ENCODE measurements at places on chromosomes 1 and 21. TPM values are rescaled to one million over a fixed set of nuclear protein-coding genes. Genes with fewer than 3 reads are reported as not detected.

MAP1LC3C gene
- 0.24 TPM for total RNA-seq

DNA sequence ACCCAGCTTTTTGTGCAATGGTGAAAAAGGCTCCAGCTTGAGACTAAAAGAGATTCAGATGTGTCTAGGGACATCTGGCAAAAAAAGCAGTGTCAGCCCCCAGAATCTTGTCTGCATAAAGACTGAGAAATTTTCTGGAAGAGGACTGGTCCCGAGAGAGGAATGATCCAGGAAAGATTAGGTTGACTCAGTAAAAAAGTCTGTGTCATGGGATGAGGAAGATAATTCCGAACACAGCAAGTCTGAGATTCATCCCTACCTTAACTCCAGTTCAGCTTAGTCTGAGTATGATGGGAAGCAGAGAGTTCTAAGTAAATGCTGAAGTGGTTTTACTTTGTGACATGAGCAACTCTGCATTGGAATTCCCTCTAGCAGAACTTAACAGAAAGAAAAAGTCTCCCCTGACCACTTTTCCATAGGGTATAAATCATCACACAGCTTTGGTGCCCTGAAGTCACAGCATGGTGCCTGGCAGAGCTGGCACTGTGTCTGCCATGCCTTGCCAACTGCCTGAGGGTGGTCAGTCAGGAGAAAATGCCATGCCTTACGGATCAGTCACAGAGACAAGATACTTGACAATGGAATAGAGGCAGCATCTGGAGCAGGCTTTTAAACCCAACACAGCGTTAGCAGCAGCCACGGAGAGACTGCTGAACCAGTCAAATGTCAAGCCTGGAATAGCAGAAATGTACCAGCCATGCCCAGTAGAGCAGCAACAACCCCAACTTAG, 153.4 kb downstream of the ZC3H11B start:
- H3K27me3 ChIP-seq: no peaks in the 10 kb centered on the region
- H3K36me3 ChIP-seq: no peaks in the 10 kb centered on the region
- DNase-seq: no peak
- H3K27ac ChIP-seq: no peak overlapping the region
- no peak overlapping the region for H3K4me3 ChIP-seq

DNA sequence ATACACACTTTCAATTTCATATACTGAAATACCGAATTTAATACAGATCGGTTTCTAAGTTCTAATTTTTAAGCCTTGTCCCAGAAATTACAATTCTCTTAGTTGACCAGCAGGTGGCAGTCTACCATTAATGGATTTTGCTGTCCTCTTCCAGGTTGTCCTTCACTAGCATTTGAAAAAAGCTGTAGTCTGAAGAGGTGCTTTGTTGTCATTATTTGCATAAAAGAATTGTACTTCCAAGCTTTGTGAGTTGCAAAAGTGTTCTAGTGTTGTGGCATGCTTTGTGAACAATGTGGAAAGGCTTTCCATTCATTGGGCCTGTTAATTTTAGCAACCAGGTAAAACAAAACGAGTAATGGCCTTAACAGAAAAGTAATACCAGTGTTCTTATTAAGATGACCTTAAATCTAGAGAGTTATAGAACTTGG, 193.6 kb downstream of the RPS6KC1 start:
- H3K27me3 ChIP-seq: no peaks in the 10 kb centered on the region
- H3K36me3 ChIP-seq: peaks cover 15% of the 10 kb centered on the region
- H3K27ac ChIP-seq: no peak overlapping the region
- no peak overlapping the region for H3K4me3 ChIP-seq

- H3K4me3 ChIP-seq: no peak overlapping the region
- no peak overlapping the region for H3K27ac ChIP-seq
- no peaks in the 10 kb centered on the region for H3K4me1 ChIP-seq
- no peak for DNase-seq
- H3K27me3 ChIP-seq: no peaks in the 10 kb centered on the region
These were observed 3.8 kb downstream of the HMGB4 start for GRCh38 chr1:33867684-33868083.

- no peaks in the 10 kb centered on the region for H3K36me3 ChIP-seq
- H3K4me3 ChIP-seq: no peak overlapping the region
- no peak for DNase-seq
These were observed 16.7 kb downstream of the COL8A2 start for GRCh38 chr1:36108314-36108713.

DNA sequence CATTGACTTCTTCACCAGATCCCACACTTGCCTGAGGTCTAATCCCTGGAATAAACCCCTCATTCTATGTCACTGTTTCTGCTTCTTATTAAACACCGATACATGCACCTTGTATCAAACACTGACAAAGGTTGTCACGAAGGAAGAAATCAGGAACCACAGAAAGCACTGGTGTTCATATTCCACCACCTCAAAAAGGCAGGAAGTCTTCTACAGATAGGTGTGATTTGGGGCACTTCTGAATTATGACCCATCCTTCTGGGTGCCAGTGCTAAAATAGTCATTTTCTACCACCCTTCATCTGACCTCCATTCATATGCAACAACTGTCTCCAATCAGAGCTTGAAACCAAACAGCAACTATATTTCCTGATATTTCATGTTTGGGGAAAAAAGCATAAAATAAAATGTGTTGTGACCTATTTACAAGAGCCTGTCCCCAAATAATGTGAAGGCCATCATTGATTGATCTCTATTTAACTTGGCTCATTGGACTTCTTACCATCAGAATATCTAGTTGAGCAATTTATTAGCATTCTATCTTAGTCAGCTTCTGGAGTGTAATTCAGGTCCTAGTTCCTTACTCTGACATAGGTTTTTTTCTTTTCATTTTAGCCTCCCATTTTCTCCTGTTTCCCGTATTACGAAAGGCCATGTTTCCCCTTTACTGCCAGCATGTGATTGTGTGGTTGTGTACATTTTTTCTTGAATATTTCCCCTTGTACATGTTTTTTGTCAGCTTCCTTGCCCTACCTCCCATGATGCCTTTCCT, 43.1 kb downstream of the DUSP10 start:
- H3K27me3 ChIP-seq: no peaks in the 10 kb centered on the region
- H3K27ac ChIP-seq: peak overlapping the region; percentile 86
- H3K4me3 ChIP-seq: no peak overlapping the region

- DNase-seq: no peak
- no peak overlapping the region for H3K4me3 ChIP-seq
- no peaks in the 10 kb centered on the region for H3K27me3 ChIP-seq
- no peaks in the 10 kb centered on the region for H3K36me3 ChIP-seq
These were observed 224.2 kb upstream of the RUNX1 start for GRCh38 chr21:35273333-35273732.

- H3K4me1 ChIP-seq: no peaks in the 10 kb centered on the region
- H3K27ac ChIP-seq: no peak overlapping the region
- no peak for DNase-seq
- H3K4me3 ChIP-seq: no peak overlapping the region
- H3K36me3 ChIP-seq: no peaks in the 10 kb centered on the region
- no peaks in the 10 kb centered on the region for H3K27me3 ChIP-seq
These were observed 149.9 kb upstream of the CAMK1G start for GRCh38 chr1:209433649-209434031.

DNA sequence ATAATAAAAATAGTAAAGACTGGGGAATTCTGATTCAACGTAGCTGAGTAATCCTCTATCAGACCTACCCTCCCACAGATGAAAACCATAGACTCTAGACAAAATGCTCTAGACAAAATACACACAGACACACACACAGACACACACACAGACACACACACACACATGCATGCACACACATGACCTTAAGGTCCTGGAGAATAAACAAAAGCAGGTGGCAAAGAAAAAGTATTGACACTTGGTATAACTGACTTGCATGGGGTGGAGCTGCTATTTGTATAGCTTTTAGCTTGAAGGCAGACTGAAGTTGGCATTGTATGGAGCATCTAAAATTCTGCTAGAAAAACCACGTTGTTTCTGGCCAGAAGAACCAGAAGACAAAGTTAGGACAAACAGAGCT, 29.3 kb downstream of the C1orf141 start:
- no peaks in the 10 kb centered on the region for H3K36me3 ChIP-seq
- DNase-seq: no peak
- H3K27me3 ChIP-seq: no peaks in the 10 kb centered on the region
- no peak overlapping the region for H3K27ac ChIP-seq

GRCh38 chr1:157363660-157364140, 188.6 kb downstream of the FCRL5 start:
- H3K36me3 ChIP-seq: no peaks in the 10 kb centered on the region
- peak; percentile 50 for DNase-seq
- H3K4me3 ChIP-seq: no peak overlapping the region
- H3K27ac ChIP-seq: no peak overlapping the region
- no peaks in the 10 kb centered on the region for H3K4me1 ChIP-seq
- no peaks in the 10 kb centered on the region for H3K27me3 ChIP-seq

DNA sequence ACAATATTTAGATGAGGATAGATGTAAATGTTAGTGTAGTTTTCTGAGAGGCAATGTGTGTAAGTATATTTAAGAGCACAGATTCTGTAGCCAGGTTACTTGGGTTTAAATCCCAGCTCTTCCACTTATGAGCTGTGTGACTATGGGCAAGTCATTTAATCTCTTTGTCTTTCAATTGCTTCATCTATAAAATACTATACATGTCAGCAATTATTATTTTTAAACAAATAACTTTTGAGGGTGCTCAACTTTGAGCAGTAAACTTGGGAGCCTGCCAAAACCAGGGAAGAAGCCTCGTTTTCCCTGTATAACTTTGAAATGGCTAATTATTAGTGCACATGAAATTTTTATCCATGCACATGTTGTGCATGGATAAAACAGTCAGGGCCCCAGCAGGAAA, 222.8 kb downstream of the FOXD2 start:
- DNase-seq: no peak
- H3K27ac ChIP-seq: no peak overlapping the region
- no peak overlapping the region for H3K4me3 ChIP-seq
- no peaks in the 10 kb centered on the region for H3K36me3 ChIP-seq
- no peaks in the 10 kb centered on the region for H3K27me3 ChIP-seq
- no peaks in the 10 kb centered on the region for H3K4me1 ChIP-seq

Data from right lobe of liver (tissue), 6 donors.